ENCODE measurements at places on chromosomes 3 and 15.

GRCh38 chr3:165434516-165434915 lies 238.3 kb upstream of the SLITRK3 start:
- no peak for DNase-seq

GRCh38 chr3:36957862-36958686 lies 13.2 kb upstream of the TRANK1 start:
- DNase-seq, result no peak

GRCh38 chr3:55686426-55687254 lies 199.5 kb upstream of the WNT5A start:
- no peak for DNase-seq

DNA sequence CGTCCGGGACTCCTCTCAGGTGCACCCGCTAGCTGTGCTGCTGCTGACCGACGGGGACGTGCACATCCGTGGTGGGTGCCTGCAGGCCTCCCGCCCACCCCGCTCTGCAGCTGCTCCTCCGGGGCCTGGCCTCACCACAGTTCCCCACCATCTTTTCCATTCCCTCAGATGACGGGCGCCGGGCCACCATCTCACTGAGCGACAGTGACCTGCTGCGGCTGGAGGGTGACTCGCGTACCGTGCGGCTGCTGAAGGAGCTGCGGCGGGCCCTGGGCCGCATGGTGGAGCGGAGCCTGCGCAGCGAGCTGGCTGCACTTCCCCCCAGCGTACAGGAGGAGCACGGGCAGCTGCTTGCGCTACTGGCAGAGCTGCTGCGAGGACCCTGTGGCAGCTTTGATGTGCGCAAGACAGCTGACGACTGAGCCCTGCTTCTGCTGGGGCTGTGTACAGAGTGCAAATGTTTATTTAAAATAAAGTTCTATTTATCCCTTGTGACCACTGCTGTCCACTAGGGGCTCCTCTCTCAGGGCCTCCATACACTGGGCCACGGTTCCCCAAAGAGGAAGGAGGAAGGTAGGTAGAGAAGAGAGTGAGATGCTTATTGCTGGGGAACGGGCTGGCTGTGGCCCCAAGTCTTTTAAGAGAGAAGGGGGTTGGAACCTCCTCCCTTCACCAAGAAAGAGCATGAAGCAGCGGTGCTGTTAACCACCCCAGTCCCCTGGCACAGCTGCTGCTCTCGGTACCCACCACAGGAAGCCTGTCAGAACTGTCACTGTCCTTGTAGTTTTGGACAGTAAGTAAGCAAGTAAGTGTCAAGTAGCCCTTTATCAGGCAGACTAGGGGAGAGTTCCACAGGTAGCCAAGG lies 47.0 kb downstream of the DHX30 start:
- DNase-seq, result no peak

DNA sequence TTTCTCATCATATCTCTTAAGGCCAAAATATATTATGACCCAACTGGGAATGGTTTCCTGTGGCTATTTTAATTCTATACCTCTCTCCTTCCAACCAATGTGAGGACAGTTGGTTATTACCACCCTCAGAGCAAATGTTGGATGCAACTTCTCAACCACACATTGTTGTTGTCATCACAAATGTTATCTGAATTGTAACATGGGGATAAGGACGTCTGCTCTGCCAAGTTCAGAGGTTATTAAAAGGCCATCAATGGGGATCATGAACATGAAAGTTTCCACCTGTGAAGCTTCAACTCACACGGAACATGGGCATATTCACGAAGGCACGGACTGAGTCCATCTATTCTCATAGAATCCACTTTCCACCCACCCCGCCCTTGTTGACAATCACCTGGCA lies 46.8 kb downstream of the MB21D2 start:
- DNase-seq, result no peak

- DNase-seq, result no peak
These were observed 436.8 kb upstream of the CNTN4 start for GRCh38 chr3:1661839-1662238.

- DNase-seq, result no peak
These were observed 8.6 kb downstream of the GPR15 start for GRCh38 chr3:98540346-98540745.

DNA sequence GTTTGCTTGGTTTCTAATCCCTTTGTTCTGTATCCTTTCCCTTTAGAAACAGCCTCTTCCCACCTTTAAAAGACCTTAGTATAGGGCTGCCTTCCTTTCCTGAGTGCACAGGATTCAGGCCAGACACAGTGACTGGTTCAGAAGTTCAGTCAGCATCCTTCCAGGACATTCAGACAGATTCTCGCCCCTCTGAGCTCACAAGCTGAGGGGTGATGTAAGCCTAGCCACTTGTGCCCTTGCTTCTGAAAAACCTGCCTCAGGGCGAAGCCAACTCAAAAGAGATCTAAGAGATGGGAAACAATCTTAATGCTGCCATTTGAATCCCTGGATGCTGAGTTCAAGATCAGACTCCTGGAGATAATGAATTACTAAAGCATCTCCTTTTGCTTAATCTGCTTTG lies 6.7 kb upstream of the NSMCE3 start:
- DNase-seq, result no peak

DNA sequence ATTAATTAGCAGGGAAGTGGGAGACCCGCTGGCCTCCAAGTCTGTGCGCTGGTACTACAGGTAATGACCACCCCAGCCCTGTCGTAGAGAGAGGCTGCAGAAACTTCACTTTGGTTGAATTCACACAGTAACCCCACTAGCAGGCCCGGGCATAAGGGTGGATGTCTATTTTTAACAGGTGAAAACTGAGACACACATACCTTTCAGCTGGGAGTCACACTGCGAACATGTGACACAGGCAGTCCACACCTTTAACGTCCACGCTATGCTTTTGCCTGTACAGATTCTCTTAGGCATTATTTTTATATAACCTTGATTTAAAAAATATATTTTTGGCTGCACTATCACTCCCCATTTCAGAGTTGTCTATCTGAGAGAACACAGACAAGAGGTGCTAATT lies 3.9 kb downstream of the LRRK1 start:
- no peak for DNase-seq

- DNase-seq, result no peak
These were observed 360.4 kb upstream of the CNTN6 start for GRCh38 chr3:732326-732928.

GRCh38 chr15:48086576-48086975 lies 34.2 kb upstream of the SLC24A5 start:
- no peak for DNase-seq

DNA sequence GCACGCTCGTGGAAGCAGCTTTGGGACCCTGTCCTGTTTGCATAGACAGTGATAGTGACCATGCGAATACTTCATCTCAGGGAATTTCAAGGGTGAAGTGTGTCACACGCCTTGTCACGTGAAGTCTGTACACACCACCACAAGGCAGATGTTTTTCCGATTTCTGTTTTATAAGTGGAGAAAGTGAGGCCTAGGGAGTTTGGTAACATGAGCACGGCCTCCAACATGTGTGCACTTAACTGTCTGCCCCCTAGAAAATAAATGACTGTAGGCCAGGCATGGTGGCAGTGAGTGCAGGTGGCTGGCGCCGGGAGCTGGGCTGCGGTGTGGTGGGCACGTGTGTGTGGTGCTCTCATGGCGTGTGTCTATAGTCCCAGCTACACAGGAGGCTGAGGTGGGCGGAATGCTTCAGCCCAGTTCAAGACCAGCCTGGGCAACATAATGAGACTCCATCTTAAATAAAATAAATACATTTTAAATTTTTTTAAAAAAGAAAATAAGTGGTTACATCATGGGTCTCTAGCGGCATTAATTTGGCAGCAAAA lies 42.0 kb downstream of the WHAMM start:
- no peak for DNase-seq

GRCh38 chr3:135268941-135269532 lies 474.0 kb downstream of the EPHB1 start:
- no peak for DNase-seq

DNA sequence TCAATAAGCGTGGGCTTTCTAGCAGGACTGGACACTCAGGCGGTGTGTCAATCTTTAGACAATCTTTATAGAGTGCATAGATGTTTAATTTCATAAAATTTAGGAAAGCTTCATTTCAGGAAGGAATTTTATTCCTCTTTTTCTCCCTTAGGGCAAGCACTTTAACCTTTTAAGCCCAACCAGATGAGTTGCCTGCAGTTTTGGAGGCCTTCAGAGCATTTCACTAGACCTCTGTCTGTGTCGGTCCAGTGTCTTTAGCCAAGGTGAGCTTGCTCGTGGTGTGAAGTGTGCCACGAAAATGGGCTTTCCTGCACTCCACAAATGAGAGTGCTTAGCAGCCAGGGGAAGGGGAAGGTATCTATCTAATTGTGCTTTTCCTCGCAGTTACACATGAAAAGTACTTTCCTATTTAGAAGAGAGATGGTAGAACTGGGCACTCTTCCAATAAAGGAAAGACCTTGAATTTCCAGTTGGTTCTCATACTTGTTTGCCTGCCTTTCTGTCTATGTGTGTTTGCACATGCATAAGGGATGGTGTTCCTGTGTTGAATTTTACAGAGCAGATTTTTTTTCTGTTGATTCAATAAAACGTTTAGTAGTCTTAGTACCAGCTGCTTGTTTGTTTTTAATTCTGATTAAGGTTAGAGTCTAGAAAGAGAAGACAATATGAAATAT lies 53.6 kb downstream of the FEZF2 start:
- DNase-seq, result no peak

- peak; percentile 7 for DNase-seq
These were observed 4.8 kb upstream of the FBXW12 start for GRCh38 chr3:48367201-48367600.

DNA sequence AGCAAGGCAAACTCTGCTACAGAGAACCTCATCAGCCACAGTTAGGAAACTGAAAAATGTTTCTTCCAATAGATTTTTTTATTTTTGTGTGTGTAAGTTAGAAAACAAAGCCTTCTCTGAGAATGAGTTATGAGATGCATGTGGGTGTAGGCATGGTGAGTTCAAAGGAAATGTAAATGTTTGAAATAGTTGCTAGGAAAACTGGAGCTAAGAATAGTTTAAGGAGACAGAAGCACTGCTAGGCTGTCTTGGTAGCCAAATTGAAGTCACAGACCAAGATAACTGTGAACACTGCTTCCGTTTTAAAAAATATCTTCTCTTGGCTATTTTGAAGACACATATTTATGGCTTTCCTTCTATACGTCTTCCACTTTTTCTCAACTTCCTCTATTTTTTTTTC lies 1501.2 kb upstream of the CADM2 start:
- DNase-seq, result no peak

GRCh38 chr15:56886363-56886931 lies 32.0 kb upstream of the TCF12 start:
- no peak for DNase-seq

- DNase-seq, result no peak
These were observed 420.0 kb downstream of the ROBO2 start for GRCh38 chr3:77459926-77460325.

- no peak for DNase-seq
These were observed 2.4 kb downstream of the SLC49A4 start for GRCh38 chr3:122797291-122797690.

DNA sequence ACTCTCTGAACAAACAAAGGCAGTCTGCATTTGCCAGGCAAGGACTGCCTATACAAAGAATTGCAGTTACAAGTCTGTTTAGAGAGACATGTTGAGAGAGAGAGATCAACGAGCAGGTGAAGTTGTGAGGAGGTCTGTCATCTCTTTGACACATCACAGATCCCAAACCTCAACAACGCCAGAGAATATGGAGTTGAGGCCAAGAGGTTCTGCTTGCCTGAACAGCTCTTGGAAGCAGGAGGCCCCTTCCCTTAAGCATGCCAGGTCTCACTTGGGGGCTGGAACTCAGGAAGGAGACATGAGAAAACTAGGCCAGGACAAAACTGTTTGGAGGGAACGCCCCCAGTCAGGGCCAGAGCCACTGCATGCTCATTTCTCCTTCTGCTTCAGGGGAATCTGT lies 22.3 kb upstream of the MUSTN1 start:
- no peak for DNase-seq

DNA sequence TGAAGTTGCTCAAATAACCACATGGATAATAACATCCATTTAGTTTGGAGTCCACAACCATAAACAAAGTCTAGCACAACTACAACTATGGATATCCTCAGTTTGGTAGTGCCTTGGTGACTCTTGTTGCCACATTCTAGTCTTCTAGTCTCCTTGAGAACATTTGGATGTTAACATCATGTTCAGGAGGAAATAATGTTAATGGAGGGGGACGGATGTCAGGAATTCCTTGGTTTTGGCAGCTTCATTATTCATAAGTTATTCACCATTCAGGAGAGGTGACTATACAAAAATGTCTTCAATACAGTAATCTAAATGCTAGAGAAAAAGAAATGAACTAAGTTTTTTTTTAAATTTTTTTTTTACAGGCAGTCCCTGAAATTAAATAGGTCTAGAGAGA lies 26.4 kb upstream of the GABPB1 start:
- no peak for DNase-seq

GRCh38 chr15:52423852-52424251 lies 104.8 kb downstream of the MYO5A start:
- DNase-seq, result no peak

GRCh38 chr3:151003029-151003767 lies 30.7 kb upstream of the CLRN1 start:
- no peak for DNase-seq

Data from C1 segment of cervical spinal cord (tissue), 14 donors.